Large intestine (tissue), 12 donors: ENCODE measurements at places on chromosomes 3 and 15. TPM values are rescaled to one million over a fixed set of nuclear protein-coding genes. Genes with fewer than 3 reads are reported as not detected.

Gene LMAN1L
- not detected for polyA plus RNA-seq

Gene IGF2BP2
- 87.7 TPM for polyA plus RNA-seq

Gene SLC22A13
- 0.34 TPM for polyA plus RNA-seq

Gene GOLGA6L7
- polyA plus RNA-seq, result 0.18 TPM

Gene COL8A1
- polyA plus RNA-seq, result 6.6 TPM

Gene BRK1
- 172 TPM for polyA plus RNA-seq

Gene ROPN1
- polyA plus RNA-seq, result 0.16 TPM

Gene IQSEC1
- polyA plus RNA-seq, result 24.3 TPM

Gene TGM4
- 0.04 TPM for polyA plus RNA-seq

Gene IQCF6
- not detected for polyA plus RNA-seq

Gene NEK10
- 0.87 TPM for polyA plus RNA-seq

Gene CADPS
- polyA plus RNA-seq, result 17.8 TPM

Gene AGTR1
- polyA plus RNA-seq, result 1.3 TPM

- DNase-seq, result no peak
Measured at GRCh38 chr3:56753206-56753820, 48.4 kb downstream of the ARHGEF3 start.

GRCh38 chr3:31106912-31107311 lies 212.5 kb upstream of the GADL1 start:
- no peak for DNase-seq

DNA sequence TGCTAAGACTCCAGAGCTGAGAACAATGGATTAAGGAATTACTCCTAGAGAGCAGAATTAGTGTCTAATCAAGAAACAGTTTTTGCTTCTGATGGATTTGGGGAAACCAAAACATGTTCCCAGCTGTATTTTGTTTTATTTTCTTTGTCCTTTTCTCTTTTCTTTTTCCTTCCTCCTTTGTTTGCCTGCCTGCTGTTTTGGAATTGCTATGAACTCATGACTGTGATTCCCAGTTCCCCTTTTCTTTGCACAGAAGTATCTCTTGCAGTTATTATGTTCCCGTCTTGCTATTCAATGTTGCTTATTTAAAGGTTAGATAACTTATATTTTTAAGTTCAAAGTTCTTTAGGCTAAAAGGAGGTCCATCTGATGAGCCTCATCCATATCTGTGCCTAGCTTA lies 77.0 kb upstream of the GBE1 start:
- DNase-seq, result no peak

DNA sequence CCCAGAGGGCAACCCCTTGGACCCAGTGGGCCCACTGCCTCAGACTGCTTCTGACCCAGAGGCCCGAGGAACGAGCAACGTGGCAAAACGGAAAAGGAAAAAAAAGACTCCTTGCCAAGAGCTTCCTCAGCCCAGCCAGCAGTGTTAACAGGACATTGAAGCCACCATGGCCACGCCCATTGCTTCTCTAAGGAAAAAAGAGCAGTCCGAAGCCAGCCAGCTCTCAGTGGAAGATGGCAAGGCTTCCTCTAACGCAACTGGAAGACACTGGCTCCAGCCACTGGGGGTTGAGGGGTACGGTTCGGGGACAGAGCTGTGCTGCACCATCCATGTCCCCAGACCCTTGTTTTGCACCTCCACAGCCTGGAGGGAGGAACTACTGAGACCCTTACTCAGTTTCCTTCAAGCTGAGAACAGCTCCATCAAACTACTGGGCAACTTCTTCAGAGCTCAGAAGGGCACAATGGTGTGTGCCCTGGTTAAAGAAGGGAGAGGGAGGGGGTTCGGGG lies 10.7 kb downstream of the BMF start:
- no peak for DNase-seq

GRCh38 chr3:111541391-111541790 lies 606 bp upstream of the CD96 start:
- DNase-seq, result no peak

- DNase-seq, result no peak
Measured at GRCh38 chr15:73732930-73733329, 20.2 kb downstream of the INSYN1 start.

GRCh38 chr3:102085431-102086176 lies 236.3 kb downstream of the NFKBIZ start:
- DNase-seq, result peak; percentile 73

- no peak for DNase-seq
Measured at GRCh38 chr3:151321526-151321925, 4.9 kb upstream of the GPR87 start.

GRCh38 chr3:40490916-40491315 lies 14.0 kb downstream of the ZNF619 start:
- DNase-seq, result no peak

GRCh38 chr15:57726411-57726810 lies 19.9 kb downstream of the POLR2M start:
- DNase-seq, result no peak

DNA sequence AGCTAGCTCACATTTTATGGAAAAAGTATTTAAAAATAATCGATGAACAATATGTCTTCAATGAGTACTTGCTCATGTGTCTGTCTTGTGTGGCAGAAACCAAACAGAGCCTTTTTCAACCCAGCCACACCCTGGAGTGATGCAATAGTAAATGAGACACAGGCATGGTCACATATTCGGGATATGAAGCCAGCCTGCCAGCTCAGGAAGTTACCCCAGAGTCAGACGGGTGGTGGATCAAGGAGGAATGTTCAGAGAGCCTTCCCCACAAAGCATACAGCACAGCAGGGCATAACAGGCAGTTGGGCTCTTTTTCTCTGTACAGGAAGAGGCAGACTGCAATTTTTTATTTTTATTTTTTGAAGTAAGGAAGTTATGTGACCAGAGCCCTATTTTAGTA lies 27.3 kb downstream of the LARP6 start:
- no peak for DNase-seq

- DNase-seq, result no peak
Measured at GRCh38 chr15:92391640-92392039, 2.0 kb upstream of the ST8SIA2 start.

- DNase-seq, result no peak
Measured at GRCh38 chr3:128301186-128302023, 148.1 kb downstream of the EEFSEC start.

- DNase-seq, result no peak
Measured at GRCh38 chr15:76006136-76006778, 6.0 kb downstream of the NRG4 start.

- DNase-seq, result no peak
Measured at GRCh38 chr15:97944724-97945123, 15.8 kb upstream of the ARRDC4 start.

DNA sequence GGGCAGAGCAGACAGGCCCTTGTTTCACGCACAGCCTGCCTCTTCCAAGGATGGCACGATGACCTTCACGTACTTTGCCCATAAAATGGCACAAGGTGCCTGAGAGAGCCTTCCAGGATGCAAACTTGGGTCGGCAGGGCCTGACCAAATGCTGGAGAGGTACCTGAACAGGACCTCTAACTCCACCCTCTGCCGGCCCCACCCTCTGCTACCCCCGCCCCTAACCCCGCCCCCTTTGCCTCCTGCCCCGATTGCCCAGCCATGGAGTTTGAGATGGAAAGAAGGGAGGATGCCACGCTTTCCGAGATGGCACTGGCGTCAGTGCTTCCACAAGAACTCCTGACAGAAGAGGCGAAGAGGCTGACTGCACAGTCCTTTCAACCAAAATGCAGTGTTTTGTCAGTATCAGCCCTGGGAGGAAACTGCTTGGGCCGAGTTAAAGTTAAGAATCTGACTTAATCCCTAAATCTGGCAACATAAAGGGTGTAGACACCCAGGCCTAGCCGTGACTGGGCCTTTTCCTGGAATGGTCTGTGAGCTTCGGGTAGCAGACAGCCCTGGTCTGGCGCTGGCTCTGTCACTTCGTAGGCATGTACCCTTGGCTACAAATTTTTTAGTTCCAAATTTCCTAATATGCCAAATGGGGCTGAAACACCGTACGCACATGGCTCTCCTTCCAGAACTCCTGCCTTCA lies 230.3 kb upstream of the RGMA start:
- DNase-seq, result no peak

DNA sequence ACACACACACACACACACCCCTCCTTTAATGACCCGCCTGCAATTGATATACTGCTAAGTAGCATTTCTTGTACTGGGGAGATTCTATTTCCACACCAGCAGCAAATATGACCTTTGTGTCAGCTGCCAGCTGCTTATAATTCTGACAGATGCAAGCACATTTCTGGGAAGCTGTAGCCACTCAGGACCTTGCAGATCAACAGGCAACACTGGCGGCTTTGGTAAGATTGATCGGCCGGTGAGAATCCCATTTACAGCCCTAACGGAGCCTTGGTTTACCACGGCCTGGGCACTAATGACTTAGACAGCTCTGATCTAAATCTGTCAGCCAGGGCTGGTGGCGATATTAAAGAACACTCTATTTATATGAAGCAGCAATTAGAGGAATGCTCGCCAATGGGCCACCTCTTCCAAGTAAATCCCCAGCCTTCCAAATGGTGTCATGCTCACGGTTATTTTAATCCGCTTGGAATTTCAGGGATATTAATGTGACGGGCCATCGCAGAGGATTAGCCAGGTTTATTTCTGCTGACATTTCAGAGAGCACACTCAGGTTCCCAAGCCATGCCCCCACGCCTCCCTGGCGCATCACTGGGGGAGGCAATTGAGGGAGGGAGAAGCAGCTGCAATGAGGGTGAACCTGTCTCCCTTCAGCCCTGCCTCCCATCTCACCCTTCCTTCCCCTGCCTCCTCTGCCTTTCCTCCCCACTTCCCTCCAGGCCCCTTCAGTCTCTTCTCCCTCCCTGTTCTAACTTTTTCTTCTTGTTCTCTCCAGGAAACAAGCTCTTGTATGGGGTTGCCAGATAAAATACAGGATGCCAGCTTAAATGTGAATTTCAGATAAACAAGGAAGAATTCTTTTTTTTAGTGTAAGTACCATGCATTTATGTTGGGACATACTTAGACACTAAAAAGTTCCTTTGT lies 287.0 kb downstream of the TLE3 start:
- DNase-seq, result peak; percentile 90

DNA sequence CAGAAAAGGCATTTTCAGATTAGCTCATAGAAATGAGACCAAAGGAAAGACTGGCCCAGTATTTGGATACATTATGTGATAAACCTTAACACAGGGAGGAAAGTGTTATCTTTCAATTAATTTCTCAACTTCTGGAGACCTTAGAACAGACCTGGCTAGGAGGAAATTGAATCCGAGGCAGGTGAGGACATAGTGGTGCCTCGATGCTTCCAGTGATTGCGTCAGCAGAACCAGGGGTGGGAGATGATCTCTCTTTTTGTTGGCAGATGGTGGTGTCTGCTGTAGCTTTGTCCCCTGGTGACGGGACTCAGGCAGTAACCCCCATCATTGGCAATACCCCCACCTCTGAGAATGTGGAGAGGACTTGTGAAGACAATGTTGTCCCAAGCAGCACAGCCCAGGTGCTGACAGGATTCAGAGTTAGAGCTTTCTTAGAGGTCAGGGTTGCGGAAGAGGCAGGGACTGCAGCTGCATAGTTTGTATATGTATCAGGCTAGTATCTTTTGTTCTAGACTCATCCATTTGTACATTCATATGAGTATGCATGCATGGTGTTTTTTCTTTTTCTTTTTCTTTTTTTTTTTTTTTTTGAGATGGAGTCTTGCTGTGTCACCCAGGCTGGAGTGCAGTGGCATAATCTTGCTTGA lies 27.9 kb upstream of the MUC20 start:
- DNase-seq, result peak; percentile 26

- no peak for DNase-seq
Measured at GRCh38 chr3:100073049-100073713, 41.1 kb downstream of the FILIP1L start.

- DNase-seq, result no peak
Measured at GRCh38 chr3:174620138-174620537, 239.0 kb upstream of the NAALADL2 start.

DNA sequence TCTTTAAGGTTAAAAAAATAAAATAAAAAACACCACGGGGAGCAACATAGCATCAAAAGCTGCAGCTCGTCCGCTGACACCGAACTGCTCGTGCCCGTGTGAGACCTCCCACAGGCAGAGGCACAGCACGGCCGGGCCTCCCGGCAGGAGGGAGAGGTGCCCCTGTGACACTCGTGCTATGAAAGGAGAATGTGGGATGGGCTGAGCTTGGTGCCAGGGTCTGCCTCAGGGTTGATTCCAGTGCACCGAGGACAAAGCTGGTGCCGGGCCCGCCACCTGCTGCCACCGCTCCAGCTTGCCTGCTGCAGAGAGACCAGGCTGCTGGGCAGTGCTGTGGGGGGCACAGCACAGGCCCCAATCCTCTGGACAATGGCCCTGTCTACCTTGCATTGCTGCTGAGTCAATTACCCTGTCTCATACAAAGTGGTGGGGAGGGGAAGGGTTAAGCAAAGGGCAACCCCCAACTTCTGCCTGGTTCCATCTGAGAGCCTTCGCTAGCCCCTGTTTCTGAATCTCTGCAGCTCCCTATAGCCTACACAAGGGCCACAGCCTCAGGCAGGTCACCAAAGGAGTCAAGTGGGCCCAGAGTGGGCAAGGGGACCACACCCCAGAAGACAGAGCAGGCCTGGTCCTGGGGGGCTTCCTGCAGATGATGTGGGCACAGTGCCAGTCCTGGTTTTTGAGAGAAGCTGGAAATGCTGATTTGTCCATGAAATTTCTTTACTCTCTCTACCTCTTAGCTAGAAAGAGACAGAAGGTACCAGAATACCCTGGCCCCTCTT lies 74.0 kb upstream of the SNRPA1 start:
- DNase-seq, result no peak

- peak; percentile 44 for DNase-seq
Measured at GRCh38 chr3:45986303-45986982, 9.2 kb downstream of the FYCO1 start.

DNA sequence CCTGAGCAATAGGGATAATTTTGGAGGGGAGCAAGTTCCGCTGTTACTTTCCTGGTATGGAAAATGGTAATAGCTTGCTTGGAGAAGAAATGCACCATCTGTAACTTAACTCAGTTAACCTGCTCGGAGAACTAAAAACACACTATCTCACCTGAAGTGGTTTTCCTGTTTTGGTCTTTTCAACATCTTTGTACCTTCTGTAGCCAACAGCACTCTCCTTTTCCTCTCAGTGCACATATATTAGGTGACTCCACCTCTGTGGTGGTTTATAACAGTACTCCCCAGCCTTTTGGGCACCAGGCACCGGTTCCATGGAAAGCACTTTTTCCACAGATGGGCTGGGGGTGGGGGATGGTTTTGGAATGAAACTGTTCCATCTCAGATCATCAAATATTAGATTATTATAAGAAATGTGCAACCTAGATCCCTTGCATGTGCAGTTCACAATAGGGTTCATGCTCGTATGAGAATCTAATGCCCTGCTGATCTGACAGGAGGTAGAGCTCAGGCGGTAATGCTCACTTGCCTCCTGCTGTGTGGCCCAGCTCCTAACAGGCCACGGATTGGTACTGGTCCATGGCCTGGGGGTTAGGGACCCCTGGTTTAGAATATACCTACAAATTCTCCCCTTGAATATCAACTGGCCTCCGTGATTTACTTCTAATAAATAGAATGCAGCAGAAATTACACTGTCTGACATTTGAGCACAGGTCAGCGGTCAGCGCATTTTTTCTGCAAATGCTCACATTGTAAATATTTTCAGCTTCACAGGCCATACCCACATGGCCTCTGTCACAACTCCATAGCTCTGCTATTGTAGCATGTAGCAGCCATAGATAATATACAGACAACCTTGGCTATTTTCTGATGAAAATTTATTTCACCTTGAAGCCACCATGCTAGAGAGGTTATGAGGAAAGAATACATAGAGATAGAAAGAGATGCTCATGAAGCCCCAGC lies 83.8 kb upstream of the SUCLG2 start:
- no peak for DNase-seq
